ENCODE measurements at places on chromosomes 2 and 18.
A peak's percentile ranks its signal among the peaks of the same experiment; 100 is the strongest.

DNA sequence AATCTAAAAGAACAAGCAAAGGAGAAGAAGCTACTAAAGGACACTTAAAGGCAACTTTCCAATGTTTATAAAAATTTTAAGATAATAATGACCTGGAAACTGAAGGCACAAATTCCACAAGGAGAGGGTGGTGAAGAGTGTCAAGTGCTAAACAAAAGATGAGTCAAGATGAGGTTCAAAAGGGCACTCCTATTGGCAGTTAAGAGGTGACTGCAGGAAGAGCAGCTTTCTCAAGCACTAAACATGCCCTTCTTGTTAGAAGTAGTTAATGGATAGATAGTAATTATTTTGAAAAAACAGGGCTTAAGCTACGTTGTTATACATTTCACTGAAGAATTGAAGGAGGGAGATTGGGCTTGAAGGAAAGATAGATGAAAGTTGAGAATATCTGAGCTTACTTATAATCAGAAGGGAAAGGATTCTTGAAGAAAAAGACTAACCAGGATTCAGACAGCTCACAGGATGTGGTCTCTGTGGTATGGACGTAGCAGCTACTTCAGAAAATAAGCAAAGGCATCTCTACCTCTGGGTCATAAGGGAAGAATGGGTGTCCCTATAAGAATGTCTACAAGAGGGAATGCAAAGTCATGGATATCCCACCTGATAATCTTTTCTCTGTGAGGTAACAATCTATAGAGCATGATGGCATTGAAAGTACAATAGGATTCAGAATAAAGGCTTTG is 454.7 kb upstream of the SLC39A10 start:
- no peak for DNase-seq

- peak; percentile 96 for DNase-seq
These were observed 11.5 kb upstream of the IL1A start for GRCh38 chr2:112795774-112796173.

DNA sequence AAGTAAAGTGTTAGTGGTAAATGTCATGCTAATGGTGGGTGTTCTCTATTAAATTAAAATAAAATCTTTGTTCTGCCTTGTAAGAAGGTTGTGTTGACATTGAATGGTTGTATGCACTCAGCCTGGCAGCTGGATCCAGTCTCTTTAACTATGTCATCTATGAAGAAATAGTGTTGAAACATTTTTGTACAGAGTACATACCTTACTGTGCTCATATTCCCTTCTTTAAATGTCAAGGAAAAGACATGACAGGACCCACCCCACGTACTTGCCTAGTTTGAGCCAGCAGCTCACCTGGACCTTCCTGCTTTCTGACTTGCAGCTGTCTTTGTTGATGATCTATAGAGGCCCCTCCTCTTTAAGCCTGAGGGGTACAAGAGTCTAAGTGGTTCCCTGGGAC is 85.6 kb upstream of the ST3GAL5 start:
- DNase-seq: no peak

- no peak for DNase-seq
These were observed 352.0 kb downstream of the TNS1 start for GRCh38 chr2:217650716-217651360.

DNA sequence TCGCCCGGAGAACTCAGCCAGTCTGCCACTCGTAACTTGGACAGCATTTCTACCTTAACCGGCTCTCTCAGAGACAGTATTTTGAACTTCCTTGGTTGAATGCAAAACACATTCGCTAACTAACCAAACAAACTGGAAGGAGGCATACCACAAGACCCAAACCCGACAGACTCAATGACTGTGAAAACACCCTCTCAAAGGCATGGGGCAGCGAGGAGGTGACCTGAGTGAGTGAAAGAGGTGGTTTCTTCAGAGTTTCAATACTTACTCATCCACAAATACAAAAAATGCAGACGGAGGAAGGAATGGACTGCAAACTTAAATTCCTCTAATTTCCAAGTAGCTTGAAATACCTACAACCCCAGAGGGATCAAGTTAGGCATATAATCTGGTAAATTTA is 132.9 kb downstream of the GAREM1 start:
- DNase-seq: no peak

- DNase-seq: no peak
These were observed 23.3 kb upstream of the MAPRE3 start for GRCh38 chr2:26946841-26947784.

DNA sequence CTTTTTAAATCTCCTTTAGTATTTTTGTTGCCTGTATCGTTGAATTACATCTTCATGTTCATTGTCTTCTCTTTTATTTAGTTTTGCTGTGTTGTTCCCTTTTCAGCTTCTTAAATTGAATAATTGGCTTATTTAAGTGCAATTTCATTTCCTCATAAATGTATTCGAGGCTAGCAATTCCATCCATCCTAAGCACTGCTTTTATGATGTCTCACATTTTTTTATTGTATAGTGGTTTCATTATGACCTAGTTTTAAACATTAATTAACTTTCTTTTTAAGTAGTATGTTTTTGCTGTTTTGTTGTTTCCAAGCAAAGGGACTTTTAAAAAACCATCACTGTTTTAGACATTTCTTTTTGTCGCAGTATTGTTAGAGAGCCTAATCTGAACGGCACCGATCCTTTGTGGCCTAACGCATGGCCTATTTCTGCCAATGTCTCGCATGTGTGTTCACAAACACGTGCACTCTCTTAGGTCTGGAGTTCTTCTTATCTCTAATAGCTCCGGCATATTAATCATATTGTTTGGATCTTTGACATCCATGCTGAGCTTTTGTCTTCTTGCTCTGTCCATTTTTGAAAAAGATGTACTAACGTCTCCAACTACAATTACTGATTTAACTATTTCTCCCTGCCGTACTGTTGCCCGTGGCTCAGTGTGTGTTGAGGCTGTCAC is 59.6 kb upstream of the ZNF516 start:
- DNase-seq: no peak

- DNase-seq: no peak
These were observed 131.9 kb downstream of the RDH14 start for GRCh38 chr2:18428516-18428915.

DNA sequence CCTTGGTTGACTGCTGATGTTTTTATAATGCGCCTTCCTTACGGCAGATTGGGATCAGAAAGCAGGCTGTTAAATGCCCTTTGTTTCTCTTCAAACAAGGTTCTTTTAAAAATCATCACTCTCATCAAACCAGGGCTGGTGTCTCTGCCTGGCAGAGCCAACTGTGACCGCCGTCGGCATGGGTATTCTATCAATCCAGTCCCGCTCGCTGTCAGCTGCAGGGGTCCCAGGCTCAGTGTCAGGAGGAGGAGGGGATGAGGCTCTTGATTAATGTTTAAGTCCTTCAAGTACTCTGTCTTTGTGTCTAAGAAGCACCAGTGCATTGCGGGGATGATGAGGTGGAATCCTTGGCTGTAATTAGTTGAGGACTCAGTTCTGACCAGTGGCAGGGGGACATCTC is 348.1 kb downstream of the RNF144A start:
- no peak for DNase-seq

- no peak for DNase-seq
These were observed 134.3 kb upstream of the RASGRP3 start for GRCh38 chr2:33342171-33342570.

- DNase-seq: no peak
These were observed 142.6 kb upstream of the ALKAL2 start for GRCh38 chr2:430291-431040.

GRCh38 chr2:222751821-222752719 is 80.6 kb downstream of the MOGAT1 start:
- no peak for DNase-seq

GRCh38 chr2:40611196-40611595 is 159.3 kb upstream of the SLC8A1 start:
- DNase-seq: no peak

DNA sequence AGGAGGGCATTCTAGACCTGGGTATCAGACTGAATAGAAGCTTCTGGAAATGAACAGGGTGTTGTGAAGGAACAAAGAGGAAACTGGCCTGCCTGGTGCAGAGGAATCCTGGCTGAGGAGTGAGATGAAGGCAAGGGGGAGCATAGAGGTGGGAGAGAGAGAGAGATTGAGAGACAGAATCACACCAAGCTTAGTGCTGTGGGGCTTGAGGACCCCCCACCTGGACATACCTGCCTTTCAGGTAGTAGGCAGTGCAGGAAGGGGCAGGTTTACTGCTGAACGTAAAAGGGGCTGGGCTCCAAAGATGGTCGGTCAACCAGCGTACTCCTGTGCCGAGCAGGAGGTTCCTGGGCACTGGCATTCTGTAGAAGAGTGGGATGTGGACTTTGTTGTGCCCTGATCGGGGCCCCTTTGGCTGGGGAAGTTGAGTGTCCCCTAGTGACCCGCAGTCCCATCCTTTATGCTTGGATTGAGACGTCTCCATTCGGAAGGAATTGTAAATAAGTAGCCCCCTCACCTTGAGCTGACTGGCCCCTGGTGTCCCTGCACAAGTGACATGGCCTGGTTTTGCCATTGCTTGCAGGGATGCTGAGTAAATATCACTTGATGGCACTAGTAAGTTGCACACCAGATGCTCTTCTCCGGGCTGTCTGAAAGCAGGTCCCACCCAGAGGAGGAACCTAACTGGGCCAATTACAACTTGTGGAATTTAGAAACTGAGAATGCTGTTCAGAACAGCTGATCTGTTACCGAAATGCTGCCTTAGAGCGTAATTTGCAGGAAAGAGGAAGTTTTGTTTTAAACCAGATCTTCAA is 1.4 kb downstream of the UBE2F start:
- DNase-seq: peak; percentile 8

GRCh38 chr2:124025171-124025580 is at the start of gene CNTNAP5:
CNTNAP5 (plus strand) TSS chr2:124025287; CDS start chr2:124025651, 364 bp downstream.
- DNase-seq: no peak

DNA sequence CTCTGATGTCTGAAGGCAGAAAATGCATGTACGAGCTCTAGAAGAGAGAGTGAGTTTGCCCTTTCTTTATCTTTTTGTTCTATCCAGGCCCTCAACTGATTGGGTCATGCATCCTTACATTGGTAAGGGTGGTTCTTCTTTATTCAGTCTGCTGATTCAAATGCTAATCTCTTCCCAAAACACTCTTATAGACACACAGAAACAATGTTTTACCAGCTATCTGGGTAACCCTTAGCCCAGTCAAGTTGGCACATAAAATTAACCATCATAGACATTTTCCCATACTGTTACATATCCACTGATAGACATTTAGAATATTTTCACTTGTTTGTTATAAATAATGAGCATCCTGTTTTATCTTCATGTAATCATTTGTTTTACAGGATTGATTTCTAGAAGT is 141.2 kb downstream of the TAF4B start:
- DNase-seq: no peak
